T-helper 22 cell (primary cell): ENCODE measurements at places on chromosomes 3 and 15.

DNA sequence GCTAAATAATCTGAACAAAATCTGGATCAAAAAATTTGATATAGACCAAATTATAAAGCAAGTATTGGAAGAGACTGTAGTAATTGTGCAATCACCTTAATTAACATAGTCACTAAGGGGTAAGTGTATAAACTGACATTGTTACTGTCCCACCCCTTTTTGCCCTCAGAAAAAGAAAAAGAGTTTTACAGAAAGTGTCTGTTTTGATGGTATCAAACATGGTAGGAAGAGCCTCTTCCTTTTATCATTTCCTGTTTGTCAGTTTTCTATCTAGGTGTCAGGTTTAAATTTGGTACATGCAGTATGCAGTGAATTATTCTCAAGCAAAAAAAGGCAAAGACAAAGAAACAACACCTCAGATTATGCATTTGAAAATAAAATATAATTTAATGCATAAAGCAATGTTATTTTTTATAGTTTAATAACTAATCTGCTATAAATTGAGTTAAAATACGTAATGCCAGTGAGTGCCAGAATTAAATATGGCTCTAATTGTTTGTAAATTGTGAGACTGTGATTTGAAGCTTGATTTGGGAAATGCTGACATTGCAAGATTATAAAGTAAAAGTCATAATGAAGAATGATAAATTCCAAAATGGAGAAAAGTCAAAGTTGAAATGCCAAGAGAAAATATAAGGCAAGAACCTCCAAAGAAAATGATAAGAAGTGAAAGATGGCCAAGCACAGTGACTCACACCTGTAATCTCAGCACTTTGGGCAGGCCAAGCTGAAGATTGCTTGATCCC, 30.3 kb upstream of the CMC1 start:
- DNase-seq, result no peak

- DNase-seq, result no peak
Measured at GRCh38 chr15:57440799-57441198, 64.5 kb downstream of the CGNL1 start.

GRCh38 chr3:189570916-189571315, 60.3 kb upstream of the TP63 start:
- no peak for DNase-seq

GRCh38 chr3:4565809-4566501, 72.8 kb downstream of the ITPR1 start:
- no peak for DNase-seq

DNA sequence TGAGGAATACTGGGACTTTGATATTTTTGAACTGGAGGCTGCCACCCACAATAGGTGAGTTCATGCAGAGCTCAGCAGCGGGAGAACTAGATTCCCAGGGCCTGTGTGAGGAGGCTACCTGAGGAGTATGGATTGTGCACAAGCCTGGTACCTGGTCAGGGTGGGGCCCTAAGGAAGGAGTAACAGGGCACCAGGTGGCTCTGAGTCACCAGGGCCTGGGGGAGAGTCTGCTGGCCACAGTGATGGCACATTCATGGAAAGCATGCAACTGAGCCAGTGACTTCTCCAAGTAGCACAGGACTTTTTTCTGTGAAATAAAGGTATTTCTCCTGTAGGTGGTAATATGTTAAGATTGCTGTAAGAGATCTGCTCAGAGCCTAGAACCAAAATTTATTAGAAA, 134.4 kb downstream of the PDE8A start:
- DNase-seq, result no peak

DNA sequence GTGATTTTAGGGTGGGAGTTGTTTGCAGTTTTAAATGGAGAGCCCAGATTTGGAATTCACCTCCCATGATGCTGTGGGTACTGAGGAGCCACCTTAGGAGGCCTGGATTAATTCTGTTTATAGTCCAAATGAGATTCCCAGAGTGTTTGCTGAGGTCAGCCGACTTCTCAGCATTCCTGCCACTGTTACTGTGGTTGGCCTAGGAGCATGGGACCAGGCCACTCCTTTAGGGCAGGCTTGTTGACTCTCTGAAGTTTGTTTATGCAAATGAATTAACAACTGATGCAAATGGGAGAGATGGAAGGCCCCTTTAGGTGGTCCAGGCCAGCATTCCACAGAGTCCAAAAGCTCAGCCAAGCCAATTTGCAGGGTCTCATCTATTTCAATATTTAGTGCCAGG, 46.1 kb downstream of the CACNA2D3 start:
- DNase-seq, result no peak

DNA sequence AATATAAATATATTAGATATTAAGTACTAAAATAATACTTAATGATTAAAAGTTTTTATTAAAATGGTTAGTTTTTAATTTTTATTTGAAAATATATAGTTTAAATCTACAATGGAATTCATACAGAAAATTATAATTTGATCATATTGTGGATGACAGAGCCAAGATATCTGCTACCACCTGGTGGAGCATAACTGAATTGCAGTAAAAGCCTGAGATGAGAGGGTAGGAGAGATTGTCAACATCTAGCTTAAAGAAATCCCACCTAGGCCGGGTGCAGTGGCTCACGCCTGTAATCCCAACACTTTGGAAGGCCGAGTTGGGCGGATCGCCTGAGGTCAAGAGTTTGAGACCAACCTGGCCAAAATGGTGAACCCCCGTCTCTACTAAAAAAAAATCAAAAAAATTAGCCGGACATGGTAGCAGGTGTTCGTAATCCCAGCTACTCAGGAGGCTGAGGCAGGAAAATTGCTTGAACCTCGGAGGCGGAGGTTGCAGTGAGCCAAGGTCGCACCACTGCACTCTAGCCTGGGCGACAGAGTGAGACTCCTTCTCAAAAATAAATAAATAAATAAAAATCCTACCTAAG, 25.1 kb upstream of the CSTA start:
- DNase-seq, result no peak

DNA sequence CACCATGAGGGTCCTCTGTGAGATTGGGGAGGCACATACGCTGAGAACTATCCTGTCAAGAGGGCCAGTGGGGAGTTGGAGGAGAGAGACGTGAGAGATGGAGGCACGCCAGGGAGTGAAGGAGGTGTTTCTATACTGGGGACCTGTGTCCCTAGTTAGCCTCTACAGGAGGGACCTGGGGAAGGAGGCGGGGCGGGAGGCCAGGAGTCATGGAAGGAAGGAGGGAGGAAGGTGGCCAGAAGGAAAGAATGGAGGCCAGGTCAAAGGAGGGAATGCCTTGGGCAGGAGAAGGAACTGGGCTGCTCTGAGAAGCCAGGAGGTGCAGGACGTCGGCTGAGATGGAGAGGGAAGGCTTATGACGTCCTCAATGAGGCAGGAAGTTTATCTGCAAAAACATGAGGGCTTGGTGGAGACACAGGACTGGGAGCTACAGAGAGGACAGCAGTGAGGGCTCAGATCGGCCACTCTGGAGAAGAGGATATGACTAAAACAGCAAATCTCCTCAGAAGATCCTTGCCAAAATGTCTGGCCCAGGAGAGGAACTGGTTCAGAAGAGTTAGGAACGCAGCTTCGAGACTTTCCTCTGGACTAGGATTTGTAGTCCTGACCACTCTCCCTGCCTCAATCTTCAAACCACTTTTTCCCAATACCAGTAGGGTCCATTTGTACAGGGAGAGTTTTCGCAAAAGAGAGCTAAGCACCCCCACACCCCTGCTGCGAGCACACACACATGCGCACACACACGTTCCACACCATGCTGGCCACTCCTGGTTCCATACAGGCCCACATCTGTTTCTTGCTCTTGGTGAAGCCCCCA, 59.9 kb downstream of the ADCY5 start:
- DNase-seq, result no peak

DNA sequence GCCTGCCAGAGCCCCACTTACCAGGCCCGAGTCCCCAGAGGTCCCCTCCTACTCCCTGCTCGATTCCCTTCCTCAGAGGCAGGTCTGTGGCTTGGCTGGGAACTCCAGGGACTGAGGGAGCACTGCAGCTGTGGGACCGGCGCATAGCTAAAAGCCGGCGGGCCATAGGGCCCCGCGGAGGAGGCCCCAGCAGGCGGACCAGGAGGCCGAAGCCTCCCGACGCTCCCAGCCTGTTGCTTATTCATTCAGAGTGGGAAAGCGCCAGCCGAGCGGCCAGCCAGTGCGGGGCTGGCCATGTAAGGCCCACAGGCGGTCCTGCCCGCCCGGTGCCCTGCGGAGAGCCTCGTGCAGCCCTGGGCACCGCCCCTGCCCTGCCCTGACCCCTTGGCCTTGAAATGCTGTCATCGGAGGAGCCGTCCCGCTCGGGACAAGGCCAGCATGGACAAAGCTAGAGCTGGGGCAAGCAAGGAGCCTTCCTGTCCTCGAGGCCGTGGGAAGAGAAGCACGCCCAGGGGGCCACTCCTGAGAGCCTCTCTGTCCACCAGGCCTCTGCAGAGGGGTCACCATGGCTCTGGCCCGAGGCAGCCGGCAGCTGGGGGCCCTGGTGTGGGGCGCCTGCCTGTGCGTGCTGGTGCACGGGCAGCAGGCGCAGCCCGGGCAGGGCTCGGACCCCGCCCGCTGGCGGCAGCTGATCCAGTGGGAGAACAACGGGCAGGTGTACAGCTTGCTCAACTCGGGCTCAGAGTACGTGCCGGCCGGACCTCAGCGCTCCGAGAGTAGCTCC, at the start of gene LOXL1:
LOXL1 (plus strand) TSS at position 244 of the 784 bp plus-strand sequence; CDS start at position 566, 322 bp downstream.
- DNase-seq, result no peak

- no peak for DNase-seq
Measured at GRCh38 chr3:43908456-43908855, 217.7 kb downstream of the ABHD5 start.

- no peak for DNase-seq
Measured at GRCh38 chr3:138351916-138352550, 3.7 kb downstream of the MRAS start.

- DNase-seq, result no peak
Measured at GRCh38 chr15:81724536-81724935, 321.3 kb downstream of the MEX3B start.

DNA sequence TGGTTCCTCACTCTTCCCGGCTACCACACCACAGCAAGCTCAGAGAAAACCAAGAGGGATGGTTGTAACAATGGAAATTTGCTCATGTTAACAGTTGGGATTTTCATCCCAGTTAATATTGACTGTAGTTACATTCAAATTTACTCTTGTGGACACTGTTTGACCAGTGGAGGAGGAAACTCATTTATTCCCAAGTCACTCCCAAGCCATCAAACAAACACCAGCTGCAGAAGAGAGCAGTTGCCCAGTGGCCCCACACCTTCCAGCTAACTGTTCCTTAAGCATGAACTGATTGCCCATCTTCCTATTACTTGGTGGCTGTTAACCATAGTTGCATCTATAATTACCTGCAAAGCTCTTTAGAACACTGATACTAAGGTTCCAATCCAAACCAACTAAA, 24.1 kb upstream of the MECOM start:
- no peak for DNase-seq
